ENCODE measurements at places on chromosomes 12 and 14. TPM values are rescaled to one million over a fixed set of nuclear protein-coding genes. Genes with fewer than 3 reads are reported as not detected.

SYCP3 gene
- polyA plus RNA-seq = 6.0 TPM

MYO1H gene
- polyA plus RNA-seq = not detected

ATF1 gene
- 13.3 TPM for polyA plus RNA-seq

SLC24A4 gene
- polyA plus RNA-seq = 0.79 TPM

AQP6 gene
- not detected for polyA plus RNA-seq

CARMIL3 gene
- 1.0 TPM for polyA plus RNA-seq

SDSL gene
- 4.2 TPM for polyA plus RNA-seq

WDHD1 gene
- 3.8 TPM for polyA plus RNA-seq

TAS2R7 gene
- polyA plus RNA-seq = 0.30 TPM

COX8C gene
- not detected for polyA plus RNA-seq

FGD6 gene
- 1.1 TPM for polyA plus RNA-seq

APOF gene
- not detected for polyA plus RNA-seq

RAPGEF3 gene
- polyA plus RNA-seq = 0.04 TPM

KRT1 gene
- not detected for polyA plus RNA-seq

RD3L gene
- 3.6 TPM for polyA plus RNA-seq

HOXC6 gene
- not detected for polyA plus RNA-seq

TMCC3 gene
- 6.9 TPM for polyA plus RNA-seq

CCDC175 gene
- 5.4 TPM for polyA plus RNA-seq
